ENCODE measurements at places on chromosomes 16 and 17. TPM values are rescaled to one million over a fixed set of nuclear protein-coding genes. Genes with fewer than 3 reads are reported as not detected.
A peak's percentile ranks its signal among the peaks of the same experiment; 100 is the strongest.

ABCA3 gene
- 1.8 TPM for polyA plus RNA-seq

GRCh38 chr17:49341356-49341755 lies 20.7 kb downstream of the ZNF652 start:
- no peak for DNase-seq

DNA sequence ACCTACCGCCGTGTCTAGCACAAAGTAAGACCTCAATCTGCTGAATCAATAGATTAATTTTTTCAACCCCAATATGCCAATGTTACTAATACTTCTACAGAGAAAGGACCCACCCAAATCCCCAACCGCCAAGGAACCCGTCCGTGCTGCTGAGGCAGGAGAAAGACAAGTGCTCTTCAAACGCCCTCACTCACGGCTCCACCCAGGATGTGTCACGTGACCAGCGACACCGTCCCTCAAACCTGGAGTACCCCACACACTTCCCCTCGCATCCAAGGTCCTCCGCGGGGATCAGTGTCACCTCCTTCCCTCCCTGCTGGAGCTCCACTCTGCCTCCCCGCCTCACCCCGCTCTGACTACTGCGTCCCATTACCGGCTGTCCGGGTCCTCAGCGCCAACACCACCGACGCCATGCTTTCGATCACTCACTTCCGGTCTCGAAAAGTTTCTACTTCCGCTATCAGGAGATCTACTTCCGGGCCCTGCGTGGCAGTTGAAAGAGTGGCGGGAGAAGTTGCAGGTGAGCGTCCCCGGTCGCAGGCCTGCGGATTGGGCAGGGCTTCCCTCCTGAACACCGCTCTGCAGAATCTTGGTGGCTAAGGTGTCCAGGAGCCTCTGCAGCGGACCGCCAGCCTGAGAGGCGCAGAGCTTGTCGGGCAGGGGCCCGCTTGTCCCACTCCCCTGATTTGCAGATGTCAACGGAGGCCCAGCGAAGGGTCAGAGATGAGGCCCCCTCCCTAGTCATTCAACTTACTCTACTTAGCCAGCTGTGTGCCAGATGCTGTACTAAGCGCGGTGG lies at the start of the genes EME1 and MRPL27:
EME1 (plus strand) TSS at position 472 of the 799 bp plus-strand sequence. CDS start 1,980 bp downstream, outside the sequence.
MRPL27 (minus strand) TSS at position 427 of the 799 bp plus-strand sequence; CDS start at position 413, 14 bp downstream.
- DNase-seq, result peak; percentile 87

GRCh38 chr16:55436587-55436986 lies 42.4 kb upstream of the MMP2 start:
- no peak for DNase-seq

- DNase-seq, result no peak
These were observed 17.9 kb downstream of the ATP6V0D1 start for GRCh38 chr16:67463059-67463458.
